ENCODE measurements at places on chromosomes 3 and 15.

DNA sequence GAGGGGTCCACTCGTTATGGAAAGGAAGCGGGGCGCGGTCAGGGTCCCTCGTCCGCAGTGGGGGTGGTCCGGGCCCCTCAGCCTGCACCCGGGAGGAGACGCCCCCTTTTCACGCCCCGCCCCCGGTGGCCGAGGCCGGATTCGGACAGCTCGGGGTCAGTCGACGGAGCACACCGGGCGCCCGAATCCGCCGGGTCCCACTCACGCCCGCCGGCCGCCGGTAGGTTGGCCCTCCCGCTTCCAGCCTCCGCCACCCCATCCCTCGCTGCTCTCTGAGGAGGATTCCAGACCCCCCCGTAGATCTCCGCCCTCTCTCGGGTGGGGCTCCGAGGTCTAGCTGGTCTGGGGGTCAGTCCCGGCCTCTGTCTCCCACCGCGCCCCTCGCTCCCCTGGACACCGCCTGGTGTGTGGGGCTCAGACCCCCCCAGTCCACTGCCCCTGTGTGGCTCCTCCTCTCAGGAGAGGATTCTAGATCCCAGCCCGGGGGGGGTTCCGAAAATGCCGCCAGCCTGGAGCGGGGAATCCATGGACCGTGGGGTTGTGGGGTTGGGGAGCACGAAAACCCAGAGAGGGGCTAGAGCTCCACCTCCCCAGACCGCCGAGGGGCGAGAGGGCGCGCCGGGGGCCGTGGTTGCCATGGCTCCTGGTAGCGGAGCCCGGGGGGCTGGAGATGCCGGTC, 725 bp downstream of the CHL1 start:
- no peak for DNase-seq

- DNase-seq = peak; percentile 45
These were observed 659.9 kb downstream of the SI start for GRCh38 chr3:164418414-164418813.

DNA sequence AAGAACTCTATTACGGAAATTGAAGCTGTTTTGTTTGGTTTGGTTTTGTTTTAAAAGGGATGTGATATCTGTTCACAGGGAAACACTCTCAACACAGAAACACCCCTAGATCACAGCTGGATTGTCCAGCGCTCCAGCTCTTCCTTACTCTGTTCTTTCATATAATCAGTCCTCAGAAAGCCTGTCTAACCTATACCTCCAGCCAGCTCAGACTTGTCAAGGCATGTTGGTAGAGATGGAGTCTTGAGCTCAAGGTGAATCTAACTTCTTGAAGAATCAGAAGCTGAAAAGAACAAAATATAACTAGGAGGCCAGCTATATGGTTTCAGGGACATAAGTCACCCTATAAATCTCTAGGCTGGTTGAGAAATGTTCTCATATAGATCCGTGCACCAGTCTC, 110.2 kb upstream of the EPHA3 start:
- DNase-seq = no peak

GRCh38 chr15:65869954-65870871, 922 bp downstream of the RAB11A start:
- peak; percentile 54 for DNase-seq

DNA sequence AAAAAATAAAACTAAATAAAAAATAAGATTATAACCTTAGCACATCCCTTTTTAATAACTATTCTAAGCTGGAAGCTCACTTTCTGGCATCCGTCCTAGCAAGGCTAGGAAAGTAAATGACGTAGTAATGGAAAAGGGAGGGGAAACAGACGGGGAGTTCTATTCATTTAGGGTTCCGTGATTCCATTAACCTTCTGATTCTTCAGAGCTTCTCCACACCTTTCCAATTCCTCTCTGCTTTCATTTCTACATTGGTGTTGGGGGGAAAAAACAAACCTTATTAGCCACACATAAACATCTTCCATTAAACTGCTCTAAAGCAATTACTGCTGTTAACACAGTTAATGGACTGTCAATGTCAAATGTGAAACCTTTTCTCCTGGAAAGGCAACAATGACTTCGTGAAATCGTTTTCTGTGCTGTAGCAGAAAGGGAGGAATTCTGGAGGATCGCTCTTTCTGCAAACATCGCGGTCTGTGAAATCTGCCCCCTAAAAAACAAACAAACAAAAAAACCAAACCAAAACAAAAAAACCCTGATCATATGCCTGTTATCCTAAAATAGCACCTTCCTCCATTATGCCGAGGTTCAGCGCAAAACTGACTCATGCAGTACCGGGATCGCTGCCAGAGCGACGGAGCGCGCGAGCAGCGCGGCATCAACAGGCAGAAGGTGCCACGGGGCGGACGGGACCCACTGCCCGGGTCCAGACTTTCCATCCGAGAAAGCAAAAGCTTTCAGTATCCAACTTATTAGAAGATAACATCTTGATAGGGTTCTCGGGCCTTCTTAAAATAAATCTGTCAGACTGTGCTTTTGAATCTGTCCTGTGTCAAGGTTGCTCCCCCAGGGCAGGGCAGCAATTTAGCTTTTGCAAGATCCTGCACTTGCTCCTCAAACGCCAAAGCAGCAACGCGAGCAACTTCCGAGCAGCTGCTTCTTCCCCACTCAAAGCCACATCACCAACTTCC, 156.2 kb downstream of the FGF12 start:
- peak; percentile 45 for DNase-seq

GRCh38 chr3:43997788-43998369, 243.8 kb upstream of the TOPAZ1 start:
- DNase-seq = peak; percentile 10

- peak; percentile 60 for DNase-seq
These were observed 11.4 kb downstream of the SEMA3G start for GRCh38 chr3:52433328-52433995.

DNA sequence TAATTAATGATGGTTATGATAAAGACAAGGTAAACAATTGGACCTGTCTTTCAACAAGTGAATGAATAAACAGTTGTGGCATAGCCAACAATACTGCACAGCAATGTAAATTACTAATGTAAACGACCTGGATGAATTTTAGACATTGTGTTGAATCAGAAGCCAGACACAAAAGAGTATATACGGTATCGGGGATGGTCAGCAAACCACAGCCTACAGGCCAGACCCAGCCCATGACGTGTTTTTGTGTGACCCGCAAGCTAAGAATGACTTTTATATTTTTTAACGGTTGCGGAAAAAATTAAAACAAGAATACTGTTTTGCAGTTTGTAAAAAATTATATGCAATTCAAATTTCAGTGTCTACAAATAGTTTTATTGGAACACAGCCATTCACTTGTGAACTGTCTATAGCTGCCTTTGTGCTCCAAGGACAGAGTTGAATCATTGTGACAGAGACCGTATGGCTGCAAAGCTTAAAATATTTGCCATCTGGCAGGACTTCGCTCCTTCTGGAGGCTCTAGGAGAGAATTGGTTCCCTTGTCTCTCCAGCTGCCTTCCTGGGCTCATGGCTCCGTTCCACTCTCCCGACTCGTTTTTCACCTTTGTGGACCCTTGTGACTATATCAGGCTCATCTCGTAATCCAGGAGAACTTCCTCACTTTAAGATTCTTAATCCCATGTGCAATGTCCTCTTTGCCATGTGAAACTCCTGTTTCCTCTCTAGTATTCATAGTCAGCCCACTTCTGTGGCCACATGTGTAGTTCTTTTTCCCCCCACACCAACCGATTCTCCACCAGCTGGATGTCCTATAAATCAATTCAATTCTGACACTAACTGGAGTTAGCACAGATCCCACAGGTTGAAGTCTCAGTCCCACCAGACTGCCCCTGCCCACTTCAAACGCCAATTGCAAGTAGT, 72.7 kb downstream of the CMTM8 start:
- DNase-seq = peak; percentile 93

GRCh38 chr3:112074616-112075497, 11.3 kb upstream of the C3orf52 start:
- DNase-seq = peak; percentile 83

DNA sequence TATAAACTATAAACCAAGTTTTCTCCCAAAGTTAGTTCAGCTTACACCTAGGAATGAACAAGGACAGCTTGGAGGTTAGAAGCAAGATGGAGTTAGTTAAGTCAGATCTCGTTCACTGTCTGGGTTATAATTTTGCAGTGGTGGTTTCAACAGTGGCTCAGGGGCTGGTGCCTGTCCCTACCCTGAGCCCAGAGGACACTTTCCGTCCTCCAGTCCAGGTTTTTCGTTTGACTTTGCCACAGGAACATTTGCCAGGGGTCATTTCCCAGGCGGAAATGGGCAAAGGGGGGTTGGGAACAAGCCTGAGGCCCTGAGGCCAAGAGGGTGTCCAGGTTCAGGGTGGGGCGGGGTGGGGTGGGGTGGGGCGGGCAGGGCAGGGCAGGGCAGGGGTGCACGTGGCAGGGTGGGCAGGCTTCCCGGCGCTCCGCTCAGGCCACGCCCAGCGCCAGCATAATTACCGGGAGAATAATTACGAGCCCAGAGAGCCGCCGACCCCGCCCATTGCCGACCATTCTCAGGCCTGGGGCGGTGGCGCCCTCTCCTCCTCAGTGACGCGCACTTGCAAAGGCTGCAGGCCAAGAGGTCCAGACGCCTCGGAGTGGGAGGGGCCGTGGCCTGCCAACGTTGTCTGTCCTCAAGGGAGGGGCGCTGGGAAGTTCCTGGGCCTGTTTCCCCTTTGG, 70.4 kb downstream of the KLF13 start:
- DNase-seq = peak; percentile 95

- no peak for DNase-seq
These were observed 42.4 kb upstream of the RHO start for GRCh38 chr3:129485721-129486663.

GRCh38 chr15:98257290-98257689, 296.8 kb downstream of the ARRDC4 start:
- no peak for DNase-seq

GRCh38 chr3:94098452-94098851, 35.6 kb downstream of the NSUN3 start:
- no peak for DNase-seq

- no peak for DNase-seq
These were observed 11.5 kb downstream of the TLR9 start for GRCh38 chr3:52213901-52214300.

DNA sequence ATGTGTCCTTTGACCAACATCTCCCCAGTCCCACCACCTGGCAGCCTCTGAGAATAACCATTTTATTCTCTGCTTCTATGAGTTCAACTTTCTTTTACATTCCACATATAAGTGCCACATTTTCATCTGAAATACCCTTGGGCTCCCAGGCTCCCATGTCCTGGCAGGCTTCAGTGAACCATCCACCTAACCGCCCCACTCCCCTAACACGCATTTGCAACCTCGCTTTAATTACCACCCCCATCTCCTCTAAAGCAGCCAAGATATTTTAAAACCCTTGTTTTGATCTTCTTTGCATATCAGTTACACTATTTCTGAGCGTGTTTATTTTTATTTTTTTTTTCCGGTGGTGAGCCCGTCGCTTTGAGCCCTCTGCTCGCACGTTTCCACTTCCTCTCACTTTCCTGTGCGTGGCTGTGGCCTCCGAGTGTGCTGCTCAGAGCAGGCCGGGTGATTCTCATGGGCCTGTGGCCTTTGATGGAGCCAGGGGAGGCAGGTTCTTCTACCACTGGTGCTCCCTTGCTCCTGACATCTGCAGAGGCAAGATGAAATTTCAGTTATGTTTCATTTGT, 195.4 kb upstream of the LPP start:
- no peak for DNase-seq

DNA sequence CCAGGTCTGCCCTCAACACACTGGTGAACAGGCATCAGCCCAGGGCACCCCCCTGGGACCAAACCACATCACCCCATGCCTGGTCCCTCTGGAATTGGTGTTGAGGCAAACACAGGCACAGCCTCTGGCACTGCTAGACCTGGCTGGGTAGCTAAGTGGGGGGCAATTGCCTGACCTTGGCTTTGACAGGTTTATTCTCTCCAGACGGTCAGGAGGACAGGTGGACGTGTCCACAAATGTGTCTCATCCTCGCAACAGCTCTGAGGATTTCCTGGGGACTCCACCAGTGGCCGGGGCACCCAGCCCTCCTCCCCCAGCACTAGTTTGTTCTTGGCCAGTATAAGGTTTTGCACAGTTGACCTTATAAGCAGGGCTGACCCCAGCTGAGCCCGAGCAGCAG, 31.3 kb downstream of the TKT start:
- no peak for DNase-seq
